ENCODE measurements at places on chromosomes 11 and 22.

DNA sequence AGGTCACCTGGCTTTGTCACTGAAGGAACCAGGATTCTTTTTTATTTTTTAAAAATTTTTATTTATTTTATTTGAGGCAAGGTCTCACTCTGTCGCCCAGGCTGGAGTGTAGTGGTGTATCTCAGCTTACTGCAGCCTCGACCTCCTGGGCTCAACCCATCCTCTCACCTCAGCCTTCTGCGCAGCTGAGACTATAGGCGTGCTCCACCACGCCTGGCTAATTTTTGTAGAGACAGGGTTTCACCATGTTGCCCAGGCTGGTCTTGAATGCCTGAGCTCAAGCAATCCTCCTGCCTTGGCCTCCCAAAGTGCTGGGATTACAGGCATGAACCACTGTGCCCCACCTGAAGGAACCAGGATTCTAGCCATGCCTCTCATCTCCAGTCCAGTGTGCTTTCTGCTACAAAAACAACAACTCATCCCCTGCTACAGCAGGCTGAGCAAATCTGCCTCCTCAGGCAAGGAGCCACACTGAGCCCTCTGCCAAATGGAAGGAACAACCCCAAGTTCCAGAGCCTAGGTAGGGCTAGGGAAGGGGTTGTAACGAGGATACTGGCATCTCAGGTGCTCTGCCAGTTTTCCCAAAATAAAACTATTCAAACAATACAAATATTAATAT lies 2.6 kb upstream of the PEX26 start:
- no peak for DNase-seq

DNA sequence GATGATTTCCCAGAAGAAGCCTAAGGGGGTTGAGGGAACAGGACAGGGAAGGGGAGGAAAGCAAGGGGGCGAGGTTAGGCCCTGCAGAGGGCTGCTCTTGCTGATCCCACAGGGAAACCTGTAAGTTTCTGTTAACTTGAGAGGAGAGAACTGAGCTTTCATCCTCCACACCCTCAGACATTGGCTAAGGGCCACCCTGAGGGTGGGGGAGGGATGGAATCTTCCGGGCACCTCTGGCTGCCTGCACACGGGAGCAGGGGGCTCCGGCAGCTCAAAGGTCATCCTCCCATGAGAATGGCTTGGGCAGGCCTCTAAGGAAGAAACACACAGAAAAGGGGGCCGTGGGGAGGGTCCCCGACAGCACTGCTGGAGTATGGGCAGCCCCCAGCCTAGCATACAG lies 108.1 kb downstream of the TSPAN18 start:
- DNase-seq = no peak

DNA sequence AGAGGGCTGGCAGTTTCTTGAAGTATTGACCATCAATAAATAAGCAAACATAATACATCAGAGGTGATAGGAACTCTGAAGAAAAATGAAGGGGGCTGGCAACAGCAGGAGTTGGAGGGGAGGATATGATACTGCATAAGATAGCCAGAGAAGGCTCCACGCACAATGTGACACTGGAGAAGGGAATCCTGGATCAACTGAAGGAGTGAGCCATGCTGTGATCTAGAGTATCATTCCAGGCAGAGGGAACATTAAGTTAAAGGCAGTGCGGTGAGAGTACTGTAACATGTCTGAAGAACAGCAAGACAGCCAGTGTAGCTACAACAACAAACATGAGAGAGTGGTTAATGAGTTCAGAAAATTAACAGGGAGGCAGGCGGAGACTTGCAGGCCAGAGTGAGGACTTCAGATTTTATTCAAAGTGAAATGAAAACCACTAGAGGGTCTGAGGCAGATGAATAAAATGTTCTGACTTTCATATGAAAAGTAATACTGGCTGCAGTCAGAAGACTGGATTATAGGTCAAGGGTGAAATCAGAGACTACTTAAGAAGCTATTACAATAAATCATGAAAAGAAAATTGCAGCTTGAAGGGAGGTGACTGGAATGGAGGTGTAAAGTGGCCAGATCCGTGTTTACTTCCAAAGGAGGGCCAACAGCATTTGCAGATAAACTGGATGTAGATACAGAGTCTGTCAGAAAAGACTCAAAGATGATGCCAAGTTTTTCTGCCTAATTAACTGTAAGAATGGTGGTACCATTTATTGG lies 49.4 kb downstream of the RRAS2 start:
- no peak for DNase-seq

GRCh38 chr11:128519338-128519737 lies 68.0 kb downstream of the ETS1 start:
- DNase-seq = no peak

DNA sequence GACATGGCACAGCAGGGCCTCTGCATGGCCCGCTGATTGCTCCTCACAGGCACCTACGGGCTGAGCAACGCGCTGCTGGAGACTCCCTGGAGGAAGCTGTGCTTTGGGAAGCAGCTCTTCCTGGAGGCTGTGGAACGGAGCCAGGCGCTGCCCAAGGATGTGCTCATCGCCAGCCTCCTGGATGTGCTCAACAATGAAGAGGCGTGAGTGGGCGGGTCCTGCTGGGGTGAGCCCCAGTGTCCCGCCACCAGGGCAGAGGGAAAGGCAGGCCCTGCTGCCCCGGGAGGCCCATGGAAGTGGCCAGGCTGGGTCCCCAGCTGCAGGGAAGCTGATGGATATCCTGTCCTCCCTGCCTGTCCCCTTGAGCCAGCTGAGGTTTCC lies 18.6 kb upstream of the DGCR8 start:
- DNase-seq = no peak

- DNase-seq = no peak
These were observed 10.1 kb downstream of the AIP start for GRCh38 chr11:67492801-67493547.

DNA sequence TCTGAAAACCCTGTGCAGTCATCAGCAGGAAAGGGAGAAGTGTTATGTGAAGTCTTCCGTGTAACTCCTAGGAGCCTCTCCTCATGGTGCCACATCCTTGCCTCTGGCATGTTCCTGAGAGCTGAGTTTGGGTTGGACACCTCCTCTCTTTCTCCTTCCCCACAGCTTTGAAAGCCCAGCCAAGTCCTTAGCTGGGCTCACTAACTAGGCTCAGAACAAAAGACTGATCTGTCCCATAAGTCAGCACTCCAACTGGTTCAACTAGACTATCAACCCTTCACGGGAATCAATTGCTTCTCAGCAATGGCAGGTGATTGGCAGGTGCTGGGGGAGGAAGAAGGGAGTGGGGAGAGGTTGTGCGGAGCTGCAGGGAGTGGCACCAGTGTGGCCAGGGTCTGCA lies 509.9 kb upstream of the B3GAT1 start:
- no peak for DNase-seq

- no peak for DNase-seq
These were observed 19.6 kb downstream of the ACER3 start for GRCh38 chr11:76880314-76880713.

DNA sequence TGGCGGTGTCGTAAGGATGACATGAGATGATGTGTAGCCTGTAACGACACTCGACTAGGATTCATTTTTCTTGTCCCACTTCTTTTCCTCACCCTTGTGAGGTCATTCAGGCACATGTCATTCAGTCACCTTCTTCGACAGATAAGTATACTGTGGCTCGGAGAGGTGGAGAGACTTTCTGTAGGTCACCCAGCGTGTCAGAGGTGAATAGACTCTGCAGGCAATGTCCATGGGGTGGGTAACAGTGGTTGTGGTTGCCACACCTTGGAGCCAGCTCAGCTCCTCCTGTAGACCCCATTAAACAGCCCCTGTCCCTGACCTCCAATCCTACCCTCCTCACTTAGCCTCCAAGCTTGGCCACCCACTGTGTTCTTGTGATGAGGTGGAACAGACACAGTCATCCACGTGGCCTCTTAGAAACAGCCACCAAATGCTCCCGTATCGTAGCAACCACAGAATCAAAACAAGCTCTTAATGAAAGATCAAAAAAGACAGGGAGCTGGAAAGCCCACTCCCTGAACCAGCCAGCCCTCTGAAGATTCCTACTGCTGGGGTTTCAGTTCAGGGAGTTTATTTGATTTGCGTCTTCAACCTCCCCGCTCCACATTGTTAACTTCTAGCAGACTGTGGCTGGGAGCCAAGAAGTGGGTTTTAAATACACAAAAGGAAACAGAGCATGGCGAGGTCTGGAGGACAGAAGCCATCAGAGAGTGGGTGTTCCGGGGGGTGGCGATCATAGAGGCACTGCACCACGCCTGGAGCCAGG lies 89.0 kb upstream of the GRK3 start:
- no peak for DNase-seq

DNA sequence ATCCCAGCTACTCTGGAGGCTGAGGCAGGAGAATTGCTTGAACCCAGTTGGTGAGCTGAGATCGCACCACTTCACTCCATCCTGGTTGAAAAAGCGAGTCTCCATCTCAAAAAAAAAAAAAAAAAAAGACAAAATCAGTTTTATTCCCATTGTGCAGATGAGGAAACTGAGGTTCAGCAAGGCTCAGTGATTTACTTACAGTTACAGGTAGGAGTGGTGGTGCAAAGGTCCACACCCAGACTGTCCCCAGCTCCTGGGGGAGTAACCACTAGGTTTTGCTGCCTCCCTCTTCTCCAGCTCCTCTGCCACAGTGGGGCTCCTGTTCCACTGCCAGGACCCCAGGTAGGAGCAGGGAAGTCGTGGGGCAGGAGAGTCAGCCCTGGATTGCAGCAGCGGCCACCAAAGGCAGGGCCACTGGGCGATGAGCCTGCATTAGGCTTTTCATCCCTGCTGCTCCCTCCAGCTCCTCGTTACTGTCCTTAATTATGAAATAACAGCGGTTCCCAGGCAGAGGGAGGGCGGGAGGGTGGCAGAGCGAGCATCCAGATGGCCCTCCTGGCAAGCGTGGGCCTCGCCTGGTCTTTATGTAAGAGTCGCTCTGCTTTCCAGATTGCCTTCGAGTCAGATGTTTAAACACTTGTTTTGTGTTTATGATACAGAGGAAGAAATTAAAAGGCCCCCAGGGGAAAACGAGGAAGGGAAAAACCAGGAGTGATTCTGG lies 15.5 kb upstream of the RASD2 start:
- no peak for DNase-seq

- DNase-seq = peak; percentile 9
These were observed 15.4 kb upstream of the SOX10 start for GRCh38 chr22:37999640-38000272.

DNA sequence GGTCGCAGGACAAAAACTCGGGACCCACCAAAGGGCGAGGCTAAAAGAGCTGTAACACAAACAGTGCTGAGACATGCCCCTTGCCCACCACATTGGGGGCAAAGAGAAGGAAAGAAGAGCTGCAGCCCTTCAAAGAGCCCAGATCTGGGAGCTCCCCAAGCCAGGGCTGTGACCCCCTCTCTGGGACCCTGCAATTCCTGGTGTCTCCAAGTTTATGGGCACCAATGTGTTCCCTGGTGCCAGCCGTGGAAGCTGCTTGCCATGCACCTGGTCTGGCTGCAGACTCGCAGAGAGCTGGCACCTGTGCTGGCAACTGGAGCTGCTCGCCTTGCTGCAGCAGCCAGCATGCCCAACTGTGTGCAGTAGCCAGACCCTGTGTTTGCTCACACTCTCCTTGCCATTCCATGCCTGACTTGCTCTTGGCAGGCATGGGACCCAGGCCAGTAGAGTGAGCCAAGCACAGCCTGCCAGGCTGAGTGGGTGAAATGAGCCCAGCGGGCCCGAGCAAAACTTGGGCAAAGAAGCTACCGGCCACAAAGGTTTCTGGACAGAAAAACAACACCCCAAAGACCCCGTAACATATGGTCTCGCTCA lies 16.0 kb downstream of the RRP8 start:
- DNase-seq = no peak

DNA sequence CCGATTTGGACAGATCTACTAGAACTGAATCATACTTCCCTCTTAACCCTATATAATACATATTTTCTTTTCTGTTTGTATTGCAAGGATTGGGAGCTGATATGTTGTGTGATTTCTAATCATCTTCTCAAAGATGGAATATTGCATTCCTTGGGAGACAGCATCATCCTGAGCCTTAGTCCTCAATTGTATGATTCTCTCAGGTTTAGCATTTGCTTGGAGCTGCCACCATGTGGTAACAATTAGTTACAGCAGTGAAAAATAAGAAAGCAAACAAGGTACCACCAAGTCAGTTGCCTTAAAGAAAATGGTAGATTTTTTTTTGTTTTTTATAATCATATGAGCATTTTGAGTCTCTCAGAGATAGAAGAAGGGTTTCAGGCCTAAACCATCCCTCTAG lies 11.9 kb downstream of the SNX19 start:
- DNase-seq = no peak

DNA sequence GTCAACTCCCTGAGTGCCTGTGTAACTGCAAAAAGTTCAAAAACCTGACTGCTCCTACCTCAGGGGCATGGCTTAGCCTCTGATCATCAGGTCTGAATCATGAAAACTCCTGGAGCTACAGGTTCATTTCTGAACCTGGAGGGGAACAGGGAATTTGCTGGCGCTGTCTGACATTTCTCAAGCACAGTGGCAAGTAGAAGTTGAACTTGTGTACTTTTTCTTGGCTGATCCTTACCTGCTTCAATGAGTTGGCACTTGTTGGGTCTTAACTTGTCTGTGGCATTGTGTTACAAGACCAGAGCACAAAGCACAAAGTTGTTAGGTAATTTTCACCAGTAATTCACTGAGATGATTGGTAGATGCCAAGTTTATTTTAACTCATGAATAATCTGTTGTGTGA lies 3.3 kb downstream of the TMEM109 start:
- no peak for DNase-seq

DNA sequence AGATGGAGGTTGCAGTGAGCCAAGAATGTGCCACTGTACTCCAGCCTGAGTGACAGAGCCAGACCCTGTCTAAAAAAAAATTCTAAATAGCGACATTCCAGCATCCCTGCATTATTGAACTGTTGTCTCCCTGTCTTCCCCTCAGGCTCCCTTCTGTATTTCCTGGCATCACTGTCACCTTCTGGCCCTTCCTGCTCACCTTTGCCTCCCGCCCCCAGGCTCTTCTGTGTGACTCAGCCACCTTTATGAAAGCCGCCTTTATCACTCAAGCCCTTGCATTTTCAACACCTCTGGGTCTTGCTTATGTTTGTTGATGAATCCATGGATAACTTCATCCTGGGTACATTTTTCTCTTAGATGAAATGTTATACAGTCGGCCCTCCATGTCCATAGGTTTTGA lies 21.1 kb downstream of the UBASH3B start:
- no peak for DNase-seq

GRCh38 chr11:69587454-69588090 lies 53.4 kb upstream of the CCND1 start:
- no peak for DNase-seq

DNA sequence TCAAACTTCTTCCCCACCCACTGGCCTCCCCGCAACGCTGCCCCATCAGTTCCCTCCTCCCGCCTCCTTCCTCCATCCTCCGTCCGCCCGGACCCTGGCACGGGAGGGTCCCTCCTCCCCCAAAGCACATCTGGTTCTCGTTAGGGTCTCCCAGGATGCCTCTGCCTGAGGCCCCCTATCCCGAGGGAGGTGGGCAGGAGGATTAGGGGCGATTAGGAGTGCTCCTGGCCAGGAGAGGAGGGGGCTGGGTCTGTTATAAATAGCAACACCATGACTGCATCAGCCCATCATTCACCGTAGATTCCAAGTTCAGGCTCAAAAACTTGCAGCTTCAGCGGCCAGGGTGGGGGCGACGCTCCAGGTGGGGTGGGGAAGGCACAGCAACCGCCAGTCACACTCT lies 10.4 kb downstream of the MYRF start:
- no peak for DNase-seq

GRCh38 chr11:103406357-103406756 lies 297.1 kb downstream of the DYNC2H1 start:
- no peak for DNase-seq

- DNase-seq = peak; percentile 50
These were observed 11.3 kb upstream of the NXF1 start for GRCh38 chr11:62816557-62816956.
